Stimulated activated CD4-positive, alpha-beta T cell treated with anti-CD3 and anti-CD28 coated beads, Interleukin-4, amount 100 ng/mL, for 1 hour (primary cell): ENCODE measurements at places on chromosomes 16 and 17.

DNA sequence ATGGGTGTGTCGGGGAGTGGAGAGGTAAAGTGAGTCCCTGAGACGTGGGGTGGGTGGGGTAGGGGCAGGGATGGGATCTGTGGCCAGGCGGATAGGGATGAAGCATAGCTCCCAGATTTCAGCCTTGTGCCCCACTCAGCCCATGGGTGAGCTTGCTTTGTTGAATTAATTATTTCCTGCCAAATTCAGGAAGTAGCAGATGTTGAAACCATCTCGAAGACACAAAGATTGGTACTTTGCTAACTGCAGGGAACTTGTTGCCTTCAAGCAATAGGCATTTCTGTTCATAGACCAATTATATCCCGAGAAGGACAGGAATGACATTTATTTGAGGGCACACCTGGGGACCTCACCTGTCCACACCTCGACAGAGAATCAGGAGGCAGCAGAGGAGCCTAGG lies 11.0 kb upstream of the C16orf74 start:
- no peak for DNase-seq

DNA sequence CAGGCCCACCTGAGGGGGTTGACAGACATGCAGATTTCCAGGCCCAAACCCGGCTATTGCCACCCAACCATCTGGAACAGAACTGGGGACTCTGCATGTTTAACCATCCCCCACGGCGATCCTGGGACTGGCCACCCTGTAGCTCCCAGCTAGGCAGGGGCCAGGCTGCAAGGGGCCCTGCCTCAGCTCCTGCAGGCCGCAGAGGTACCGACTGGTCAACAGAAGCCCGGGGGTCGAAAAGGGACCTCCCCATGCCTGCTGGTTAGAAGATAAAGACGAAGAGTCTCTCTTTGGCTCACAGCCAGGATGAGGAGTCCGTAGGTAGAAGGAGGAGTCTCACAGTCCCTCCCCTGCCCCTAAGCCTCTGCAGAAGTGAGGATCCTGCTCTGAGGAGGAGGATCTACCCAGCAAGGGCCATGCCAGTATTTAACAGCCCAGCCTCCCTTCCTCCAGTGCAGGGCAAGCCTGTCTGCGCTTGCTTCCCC lies 223.4 kb upstream of the TNRC6C start:
- no peak for DNase-seq

DNA sequence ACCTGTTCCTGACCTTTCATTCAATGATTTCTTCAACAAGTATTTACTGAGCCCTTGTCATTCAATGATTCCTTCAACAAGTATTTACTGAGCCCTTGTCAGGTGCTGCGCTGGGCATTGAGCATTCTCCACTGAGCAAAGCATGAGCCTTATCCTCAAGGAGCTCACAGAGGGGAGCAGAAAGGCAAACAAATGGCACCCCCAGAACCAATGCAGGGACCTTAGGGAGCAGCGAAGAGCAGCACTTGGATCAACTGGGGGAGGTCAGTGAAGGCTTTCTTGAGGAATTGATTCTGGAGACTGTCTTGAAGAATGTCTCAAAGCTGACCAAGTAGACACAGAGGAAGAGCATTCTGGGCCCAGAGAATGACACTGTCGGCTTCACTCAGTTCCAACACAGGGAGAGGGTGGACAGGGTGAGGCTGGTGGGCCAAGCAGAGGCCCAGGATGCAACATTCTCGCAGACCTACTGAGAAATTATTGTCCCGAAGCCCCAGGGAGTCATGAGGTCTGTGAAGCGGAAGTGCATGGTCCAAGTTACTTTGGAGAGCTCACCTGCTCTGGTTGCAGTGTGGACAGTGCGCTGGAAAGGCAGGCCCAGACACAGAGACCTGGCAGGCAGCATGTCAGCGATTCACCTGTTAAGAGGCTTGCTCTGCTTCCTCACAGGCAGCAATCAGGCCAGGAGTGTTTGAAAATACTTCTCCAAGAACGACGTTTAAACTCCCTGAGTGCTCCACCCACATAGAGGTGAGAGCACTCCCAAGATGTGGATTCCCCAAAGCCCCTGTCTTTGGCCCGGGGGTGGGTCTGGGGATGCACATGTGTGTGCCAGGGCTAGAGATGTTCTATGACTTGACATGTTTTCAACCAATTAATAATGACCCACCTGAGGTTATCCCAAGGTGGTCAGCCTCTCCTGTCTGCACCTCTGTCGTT lies 3.2 kb upstream of the MPO start:
- no peak for DNase-seq

- DNase-seq, result no peak
Observed at GRCh38 chr17:27824176-27824715, 23.9 kb upstream of the NOS2 start.

DNA sequence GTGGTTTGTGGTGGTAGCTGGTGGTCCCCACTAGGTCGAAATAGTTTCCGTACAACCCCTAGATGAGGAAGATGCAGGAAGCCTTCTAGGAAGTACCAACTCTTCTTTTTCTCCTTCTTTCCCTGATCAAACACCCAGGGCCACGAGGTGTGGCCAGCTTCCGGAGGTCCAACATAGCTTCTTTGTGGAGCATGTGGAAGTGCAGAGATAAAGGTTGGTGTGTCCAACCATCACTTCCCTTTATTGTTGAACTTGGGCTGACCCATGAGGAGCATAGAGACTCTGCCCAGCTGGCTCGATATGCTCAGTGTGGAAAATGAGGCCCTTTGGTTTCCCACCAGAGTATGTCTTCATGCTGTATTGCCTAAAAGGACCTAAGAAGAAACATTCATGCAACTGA lies 6.3 kb upstream of the RGS9 start:
- no peak for DNase-seq

DNA sequence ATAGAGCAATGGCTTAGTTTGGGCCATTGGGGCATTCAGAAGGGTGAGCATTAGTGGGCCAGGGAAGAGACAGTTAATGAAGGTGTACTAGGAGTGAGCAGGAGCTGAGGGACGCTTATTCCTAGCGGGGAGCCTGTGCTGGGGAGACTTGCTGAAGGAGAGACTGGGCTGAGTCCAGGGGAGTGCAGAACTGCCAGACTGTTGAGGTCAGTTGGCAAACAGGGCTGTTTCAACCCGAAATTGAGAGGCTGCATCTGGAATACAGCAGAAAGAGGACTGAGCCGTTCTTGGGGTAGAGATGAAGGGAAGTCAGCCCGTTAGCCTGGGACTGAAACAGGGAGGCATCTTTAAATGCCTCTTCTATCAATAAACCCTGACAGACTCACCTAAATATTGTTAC lies 33.2 kb downstream of the MAP2K6 start:
- no peak for DNase-seq

GRCh38 chr17:47987240-47987835 lies 16.4 kb downstream of the CDK5RAP3 start:
- DNase-seq, result no peak

DNA sequence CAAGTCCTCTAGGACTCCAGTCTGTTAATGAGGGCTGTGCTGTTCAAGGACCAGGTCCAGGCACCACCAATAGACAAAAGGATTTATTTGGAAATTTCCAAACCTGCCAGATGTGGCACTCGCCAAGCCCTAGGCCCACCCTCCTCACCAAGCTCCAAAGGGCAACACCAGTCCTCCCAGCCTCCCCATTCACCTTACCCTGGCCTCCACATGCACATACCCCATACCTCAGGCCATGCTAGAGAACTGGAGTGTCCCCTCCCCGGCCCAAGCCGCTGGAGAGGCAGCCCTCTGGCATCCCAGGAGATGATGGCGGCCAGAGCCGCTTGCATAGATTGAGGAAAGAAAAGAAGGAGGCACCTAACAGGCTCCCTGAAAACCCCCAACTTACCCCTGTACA lies 4.6 kb upstream of the FTSJ3 start:
- DNase-seq, result no peak

DNA sequence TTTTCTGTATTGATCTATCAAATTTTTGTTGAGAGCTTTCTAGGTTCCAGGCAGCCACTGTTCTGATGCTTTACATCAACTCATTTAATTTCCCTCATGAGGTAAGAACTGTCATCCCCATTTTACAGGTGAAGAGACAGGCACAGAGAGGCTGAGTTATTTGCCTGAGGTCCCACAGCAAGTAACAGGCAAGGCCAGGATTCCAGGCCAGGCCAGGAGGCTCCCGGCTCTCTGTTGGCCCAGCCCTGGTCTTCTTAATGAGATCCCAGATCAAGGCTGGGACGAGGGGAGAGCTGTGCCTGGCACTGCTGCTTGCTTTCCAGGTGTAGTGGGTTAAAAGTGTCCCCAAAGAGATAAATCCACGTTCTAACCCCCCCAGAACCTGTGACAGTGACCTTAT lies 22.4 kb upstream of the RMI2 start:
- DNase-seq, result no peak

DNA sequence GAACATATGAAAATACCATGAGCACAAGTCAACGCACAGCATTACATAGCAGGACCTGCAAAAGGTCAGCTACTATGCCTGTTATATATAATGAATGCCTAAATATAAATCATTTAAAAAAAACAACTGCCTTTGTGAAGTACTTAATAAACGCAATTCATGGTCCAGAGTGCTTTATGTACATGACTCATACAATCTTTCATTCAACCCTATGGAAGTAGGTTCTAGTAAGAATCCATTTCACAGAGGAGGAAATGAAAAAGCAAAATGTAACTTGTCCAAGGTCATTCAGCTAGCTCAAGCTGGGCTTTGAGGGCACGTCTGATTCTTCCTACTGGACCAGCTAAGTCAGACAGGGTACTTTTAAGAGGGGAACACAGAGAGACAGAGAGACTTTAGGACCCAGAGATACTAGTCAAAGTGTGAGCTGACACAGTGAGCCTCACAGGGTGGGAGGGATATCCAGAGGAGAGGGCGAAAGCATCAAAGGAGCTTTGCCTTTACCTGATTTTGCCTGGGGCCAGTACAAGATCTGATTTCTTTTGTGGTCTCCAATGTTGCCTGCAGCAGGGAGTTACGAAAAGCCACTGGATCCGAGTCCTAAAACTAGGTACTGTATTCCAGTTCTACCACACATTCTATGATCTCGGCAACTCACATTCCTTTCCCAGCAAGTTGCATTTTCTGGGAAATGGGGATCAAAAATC lies 83.4 kb upstream of the ZFHX3 start:
- DNase-seq, result no peak

DNA sequence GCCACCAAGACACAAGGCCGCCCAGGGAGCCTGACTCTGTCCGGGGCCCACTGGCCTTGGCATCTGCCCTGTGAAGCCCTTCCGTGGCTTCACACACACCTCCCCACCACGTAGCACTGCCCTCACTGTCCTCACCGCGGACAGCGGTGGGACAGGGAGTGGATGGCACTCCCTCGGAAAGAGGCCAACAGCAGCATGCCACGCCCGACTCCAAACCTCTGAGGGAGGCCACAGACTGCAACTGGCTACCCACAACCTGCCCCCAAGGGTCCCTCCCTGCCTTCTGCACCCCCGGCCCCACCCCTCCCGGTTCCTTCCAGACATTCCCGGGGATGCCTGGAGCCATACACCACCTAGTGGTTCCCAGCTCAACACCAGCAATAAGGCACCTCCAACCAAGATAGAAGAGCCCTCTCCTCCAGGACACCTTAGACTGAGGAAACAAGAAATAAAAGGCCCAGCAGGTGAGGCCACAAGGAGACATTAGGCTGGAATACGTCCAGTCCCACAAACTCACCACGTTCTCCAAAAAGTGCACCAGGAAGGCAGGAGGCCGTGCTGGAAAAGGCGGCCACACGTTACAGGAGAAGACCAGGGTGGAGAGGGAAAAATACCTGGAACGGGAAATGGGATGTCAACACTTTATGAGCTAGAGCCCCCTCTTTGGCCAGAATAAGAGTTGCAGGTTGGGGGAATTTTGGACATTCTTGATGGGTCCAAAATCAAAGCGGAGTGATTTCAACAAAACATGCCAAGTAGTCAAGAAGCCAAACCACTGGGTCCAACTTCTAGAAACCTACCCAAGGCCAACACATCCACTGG lies 310.0 kb downstream of the SOX9 start:
- DNase-seq, result no peak

- DNase-seq, result no peak
Observed at GRCh38 chr17:74543406-74543805, 2.5 kb downstream of the CD300C start.

- no peak for DNase-seq
Observed at GRCh38 chr17:72498364-72499210, 377.8 kb downstream of the SOX9 start.

DNA sequence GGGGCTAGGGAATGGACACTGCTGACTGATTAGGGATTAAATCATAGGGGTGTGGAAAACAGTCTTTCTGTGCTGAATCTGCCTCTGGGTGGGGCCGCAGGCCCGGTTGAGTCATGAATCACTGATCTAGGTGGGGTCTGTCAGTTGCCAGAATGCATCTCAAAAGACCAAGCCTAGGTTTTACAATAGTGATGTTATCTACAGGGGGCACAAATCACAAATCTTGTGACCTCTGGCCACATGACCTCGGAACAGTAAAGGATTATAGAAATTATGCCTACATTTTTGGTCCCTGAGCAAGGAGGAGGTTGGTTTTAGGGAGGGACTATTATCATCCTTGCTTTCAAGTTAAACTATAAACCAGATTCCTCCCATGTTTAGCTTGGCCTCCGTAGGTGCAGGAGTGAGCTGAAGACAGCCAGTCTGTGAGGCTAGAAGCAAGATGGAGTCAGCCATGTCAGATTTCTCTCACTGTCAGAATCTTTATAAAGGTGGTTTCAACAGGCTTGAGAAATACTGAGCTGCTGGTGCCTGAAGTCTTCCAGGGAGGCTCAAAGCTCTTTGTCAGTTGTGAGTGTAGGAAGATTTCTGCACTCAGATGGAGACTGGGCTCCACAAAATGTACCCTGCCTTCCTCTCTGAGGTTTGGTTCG lies 12.9 kb downstream of the GNGT2 start:
- DNase-seq, result no peak

DNA sequence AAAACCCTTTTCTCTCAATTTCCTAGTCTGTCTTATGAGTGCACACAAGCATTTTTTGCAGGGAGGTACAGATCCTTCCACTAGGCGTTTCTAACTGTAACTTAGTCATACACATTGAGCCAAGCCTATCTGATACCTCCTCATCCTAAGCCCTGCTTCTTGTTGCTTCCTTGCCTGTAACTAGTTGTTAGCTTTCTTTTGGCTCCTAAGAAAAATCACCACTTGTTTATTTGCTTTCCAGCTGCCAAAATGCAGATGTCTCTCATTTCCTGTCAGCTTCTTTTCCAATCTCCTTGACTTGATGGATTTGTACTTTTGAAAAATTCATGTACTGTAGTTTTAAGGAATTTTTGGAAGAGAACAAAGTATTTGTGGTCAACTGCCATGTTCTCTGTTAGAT lies 73.7 kb downstream of the TNRC6C start:
- no peak for DNase-seq

DNA sequence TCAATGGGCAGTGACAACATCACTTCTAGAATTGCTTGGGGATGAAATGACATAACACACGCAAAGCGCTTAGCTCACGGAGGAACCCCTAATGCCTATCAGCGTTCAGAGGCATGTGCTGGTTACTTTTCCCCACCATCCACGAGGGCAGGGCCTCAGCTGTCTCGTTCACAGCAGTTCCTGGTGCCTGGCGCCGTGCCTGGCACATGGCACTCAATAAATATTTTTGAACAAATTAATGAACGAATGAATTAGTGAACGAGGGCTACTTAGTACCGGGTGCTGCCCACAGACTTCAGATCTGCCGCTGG lies 14.1 kb upstream of the CIBAR2 start:
- DNase-seq, result no peak
